ENCODE measurements at places on chromosomes 1 and 21. TPM values are rescaled to one million over a fixed set of nuclear protein-coding genes. Genes with fewer than 3 reads are reported as not detected.

Gene LENEP
- not detected for polyA plus RNA-seq

Gene ADAMTS5
- polyA plus RNA-seq: not detected

Gene ACADM
- polyA plus RNA-seq: 56.8 TPM

Gene FAM229A
- polyA plus RNA-seq: 0.14 TPM

Gene TNNT2
- polyA plus RNA-seq: not detected

DNA sequence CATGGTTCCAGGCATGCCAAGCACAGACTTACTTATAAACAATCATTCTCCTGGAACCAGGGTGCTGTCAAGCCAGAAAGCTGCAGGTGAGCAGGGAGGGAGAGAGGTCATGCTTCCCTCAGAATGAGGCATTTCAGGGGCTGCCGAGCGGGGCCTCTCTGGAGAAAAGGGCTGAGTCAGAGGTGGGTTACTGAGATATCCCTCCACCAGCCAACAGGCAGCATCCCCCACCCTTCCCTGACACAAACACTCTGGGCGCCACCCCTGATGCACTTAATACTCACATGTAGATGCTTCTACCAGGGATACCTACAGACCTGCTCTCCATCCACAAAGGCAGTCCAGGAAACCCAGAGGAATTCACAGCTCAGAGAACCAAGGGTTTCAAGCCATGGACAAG lies 13.1 kb downstream of the STK40 start:
- DNase-seq: no peak

GRCh38 chr1:229127301-229127700 lies 143.6 kb upstream of the RAB4A start:
- DNase-seq: no peak

- no peak for DNase-seq
Measured at GRCh38 chr1:231541842-231542241, 13.4 kb downstream of the TSNAX start.

- DNase-seq: no peak
Measured at GRCh38 chr1:182507685-182508084, 57.7 kb downstream of the RGSL1 start.

All from CD4-positive, CD25-positive, alpha-beta regulatory T cell (primary cell).